ENCODE measurements at places on chromosomes 6 and 20.

DNA sequence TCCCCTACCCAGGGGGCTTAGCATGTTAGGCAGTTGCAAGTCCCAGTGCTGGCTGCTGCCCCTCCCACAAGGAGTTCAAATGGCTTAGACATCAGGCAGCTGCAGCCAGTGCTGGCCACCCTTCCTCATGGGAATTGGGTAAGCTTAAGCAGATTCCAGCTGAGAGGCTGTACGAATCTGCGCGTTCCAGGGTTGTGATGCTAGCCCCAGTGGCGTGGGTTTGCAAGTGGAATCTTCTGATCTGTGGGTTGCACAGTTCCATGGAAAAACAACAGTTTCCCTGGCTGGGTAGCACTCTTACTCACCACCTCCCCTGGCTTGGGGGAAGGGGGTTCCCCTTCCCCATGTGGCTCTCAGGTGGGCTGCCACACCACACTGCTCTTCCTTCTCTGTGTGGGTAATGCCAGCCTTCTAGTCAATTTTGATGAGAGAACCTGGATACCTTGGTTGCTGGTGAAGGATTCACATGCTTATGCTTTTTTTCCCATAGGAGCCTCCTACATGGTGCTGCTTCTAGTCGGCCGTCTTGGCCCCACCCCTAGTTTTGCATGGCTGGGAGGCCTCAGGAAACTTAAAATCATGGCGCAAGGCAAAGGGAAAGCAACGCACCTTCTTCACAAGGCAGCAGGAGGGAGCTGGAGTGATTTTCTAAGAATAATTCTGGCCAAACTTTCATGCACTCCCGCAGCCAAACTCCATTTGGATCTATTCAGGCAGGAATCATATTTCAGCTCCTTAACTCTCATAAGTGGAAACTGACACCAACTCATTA lies 13.0 kb downstream of the DYNLT2 start:
- no peak for DNase-seq

- DNase-seq = no peak
Measured at GRCh38 chr20:44576297-44576696, 6.1 kb upstream of the PKIG start.

- no peak for DNase-seq
Measured at GRCh38 chr6:122615409-122615808, 5.2 kb downstream of the PKIB start.

DNA sequence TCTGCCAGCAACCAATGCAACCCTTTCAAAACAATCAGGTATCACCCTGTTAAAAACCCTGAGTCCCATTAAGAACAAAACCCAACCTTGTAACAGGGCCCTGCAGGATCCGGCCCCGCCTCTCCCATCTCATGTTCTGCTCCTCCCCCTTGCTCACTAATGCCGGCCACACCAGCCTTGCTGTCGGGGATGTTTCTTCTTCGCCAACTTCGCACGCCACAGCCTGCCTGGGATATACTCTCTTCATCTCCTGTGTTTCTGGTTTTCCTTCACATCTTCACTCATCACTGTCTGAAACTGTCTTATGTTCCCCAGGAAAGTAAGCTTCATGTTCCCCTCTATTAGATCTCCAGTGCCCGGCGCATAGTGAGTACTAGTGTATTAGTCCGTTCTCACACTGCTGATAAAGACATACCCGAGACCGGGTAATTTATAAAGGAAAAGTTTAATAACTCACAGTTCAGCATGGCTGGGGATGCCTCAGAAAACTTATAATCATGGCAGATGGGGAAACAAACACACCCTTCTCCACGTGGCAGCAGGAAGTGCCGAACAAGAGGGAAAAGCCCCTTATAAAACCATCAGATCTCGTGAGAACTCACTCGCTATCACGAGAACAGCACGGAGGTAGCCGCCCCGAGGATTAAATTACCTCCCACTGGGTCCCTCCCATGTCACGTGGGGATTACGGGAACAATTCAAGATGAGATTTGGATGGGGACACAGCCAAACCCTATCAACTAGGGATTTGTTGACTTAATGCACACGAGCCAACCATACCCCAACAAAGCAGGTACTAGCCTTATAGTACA lies 5.1 kb downstream of the TP53RK start:
- DNase-seq = no peak

DNA sequence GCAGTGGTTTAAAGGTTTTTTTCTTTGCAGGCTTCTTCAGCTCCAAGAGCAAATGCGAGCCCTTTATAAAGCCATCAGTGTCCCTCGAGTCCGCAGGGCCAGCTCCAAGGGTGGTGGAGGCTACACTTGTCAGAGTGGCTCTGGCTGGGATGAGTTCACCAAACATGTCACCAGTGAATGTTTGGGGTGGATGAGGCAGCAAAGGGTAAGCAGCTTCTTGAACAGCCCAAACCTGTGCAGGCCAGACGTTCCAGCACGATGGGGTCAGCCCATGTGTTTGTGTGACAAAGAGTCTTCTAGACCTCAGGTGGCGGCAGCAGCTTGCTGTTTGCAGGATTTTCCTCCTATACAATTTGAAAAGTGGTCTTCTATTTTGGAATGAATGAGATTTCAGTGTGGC lies 17.7 kb downstream of the DSP start:
- no peak for DNase-seq

DNA sequence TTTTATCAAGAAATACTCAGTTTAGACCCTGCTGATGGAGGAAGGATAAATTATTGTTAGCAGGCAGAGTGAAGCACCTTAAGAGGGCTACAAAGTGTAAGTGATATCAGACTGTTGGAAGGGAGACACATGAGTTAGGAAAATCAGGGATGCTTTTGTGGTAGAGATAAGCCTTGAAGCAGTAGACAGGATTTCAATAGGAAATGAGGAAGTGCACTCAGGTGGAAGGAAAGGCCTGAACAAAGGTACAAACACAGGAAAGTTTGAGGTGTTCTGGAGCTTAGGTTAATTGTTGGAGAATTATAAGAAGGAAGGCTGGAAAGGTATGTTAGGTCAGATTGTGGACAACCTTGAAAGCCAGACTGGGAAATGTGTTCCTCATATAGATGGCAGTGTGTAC lies 7.6 kb downstream of the CYB5R4 start:
- DNase-seq = no peak

DNA sequence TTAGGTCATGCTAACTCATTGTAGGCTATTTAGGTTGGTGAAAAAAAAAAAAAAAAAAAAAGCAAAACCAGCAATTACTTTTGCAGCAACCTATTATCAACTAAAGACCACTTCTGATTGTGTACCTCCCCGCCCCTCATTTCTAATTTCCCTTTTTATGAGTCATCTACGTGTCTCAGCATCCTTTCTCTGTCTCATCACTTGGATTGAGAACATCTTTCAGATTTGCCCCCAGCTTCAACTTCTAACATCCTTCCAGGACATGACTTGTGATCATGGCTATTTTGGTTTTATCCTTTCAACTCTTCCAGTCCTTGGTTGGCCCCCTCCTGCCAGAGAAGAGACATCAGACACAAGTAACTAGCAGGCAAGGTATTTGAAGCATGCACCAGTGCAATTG lies 156.7 kb upstream of the CCN2 start:
- no peak for DNase-seq

DNA sequence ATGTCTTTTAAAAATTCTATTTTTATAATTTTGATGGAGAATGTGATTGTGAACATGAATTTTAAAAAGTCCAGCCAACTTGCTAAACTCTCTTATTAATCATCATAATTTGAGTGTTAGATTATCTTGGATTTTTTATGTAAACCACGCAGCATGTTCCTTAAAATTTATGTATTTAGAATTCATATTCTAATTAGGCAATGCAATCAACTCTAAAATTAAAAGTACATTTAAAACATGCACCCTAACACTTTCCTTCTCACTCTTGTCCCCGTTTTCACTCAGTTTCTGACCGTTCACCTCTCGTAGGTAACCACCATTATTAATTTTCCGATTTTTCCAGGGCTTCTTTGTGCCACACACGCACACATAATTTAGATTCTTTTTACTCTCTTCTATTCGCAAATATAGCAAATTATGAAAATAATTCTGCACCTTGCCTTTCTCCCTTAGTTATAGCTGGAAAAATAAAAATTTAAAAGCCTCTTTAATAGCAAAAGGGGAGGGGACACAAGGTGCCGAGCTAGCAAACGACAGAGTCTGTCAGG lies 329 bp upstream of the ZKSCAN3 start:
- no peak for DNase-seq

DNA sequence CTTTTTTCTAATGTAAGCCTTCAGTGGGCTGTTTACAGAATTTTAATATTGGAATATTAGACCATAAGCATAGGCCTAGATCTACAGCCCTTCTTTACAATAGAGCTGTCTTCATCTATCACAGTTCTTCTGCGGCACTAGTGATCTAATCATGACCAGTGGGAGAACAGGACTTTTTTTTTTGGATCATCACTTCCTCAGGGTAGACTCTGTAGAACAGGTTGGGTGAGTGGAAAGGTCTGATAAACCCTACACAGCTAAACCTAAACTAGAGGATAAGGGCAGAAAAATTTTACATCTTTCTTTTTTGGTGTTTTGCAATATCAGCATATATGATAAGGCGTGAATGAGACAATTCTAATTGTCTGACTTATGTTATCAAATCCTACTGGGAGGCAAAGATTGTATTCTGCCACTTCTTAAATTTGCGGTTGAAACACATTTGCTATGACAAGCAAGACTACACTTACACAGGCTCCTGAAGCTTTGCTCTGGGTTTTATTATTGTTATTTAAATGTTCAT lies 52.2 kb downstream of the GOPC start:
- no peak for DNase-seq

DNA sequence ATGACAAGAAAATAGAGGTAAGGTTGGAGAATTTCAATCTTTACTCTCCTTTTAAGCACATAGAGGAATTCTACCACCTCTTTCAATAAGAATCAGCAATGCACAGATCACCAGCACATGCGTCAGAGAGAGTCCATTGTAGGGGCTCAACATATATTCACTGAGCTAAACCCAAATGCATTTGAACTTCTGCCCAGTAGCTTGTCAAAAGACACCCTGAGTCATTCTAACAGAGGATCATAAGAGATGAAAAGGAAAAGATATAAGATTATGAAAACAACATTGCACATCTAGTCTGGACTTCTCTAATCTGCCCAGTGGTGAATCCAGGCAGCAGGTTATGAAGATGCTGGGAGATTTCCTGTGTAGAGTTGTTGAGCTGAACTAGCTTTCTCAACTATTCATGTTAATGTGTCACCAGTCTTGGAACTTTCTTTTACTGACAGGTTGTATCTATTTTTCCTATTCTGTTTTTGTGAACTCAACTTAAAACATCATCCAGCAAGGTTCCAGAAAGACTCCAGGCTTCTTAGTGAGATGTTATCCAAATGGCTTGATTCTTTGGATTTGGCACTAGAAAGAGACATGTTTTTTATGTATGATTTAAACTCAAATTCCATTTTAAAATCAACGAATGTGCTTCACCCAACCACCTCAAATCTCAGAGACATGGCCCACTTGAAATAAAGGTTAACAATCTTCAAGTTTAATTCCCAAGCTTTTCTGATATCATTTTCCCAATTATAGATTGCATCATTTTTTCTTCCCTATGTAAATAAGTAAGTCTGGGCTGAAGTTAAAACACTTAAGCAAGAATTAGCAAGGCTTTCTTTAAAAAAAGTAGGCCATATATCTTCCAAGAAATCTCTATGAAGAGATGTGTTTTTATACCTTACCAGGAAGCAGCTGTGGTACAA lies 89.3 kb downstream of the TSHZ2 start:
- DNase-seq = no peak

DNA sequence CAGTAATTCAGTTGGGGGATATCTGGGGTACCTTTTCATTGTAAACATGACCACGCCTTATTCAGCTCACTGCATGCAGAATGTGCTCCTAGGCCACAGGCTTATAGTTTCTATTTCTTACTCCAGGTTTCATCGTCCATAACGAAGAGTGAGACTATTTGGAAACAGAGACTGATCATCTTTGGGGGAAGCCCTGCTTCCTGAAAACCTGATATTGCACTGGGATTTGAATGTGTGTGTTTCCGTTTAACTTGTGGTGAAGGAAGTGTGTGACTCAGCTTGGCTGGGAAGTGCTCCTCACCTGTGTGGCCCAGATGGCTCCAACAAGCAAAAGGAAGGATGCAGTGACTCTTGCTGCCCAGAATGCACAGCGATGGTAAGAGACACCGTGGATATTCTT lies 19.6 kb upstream of the LTV1 start:
- DNase-seq = no peak

GRCh38 chr6:45667766-45668165 lies 290.0 kb upstream of the SUPT3H start:
- no peak for DNase-seq

DNA sequence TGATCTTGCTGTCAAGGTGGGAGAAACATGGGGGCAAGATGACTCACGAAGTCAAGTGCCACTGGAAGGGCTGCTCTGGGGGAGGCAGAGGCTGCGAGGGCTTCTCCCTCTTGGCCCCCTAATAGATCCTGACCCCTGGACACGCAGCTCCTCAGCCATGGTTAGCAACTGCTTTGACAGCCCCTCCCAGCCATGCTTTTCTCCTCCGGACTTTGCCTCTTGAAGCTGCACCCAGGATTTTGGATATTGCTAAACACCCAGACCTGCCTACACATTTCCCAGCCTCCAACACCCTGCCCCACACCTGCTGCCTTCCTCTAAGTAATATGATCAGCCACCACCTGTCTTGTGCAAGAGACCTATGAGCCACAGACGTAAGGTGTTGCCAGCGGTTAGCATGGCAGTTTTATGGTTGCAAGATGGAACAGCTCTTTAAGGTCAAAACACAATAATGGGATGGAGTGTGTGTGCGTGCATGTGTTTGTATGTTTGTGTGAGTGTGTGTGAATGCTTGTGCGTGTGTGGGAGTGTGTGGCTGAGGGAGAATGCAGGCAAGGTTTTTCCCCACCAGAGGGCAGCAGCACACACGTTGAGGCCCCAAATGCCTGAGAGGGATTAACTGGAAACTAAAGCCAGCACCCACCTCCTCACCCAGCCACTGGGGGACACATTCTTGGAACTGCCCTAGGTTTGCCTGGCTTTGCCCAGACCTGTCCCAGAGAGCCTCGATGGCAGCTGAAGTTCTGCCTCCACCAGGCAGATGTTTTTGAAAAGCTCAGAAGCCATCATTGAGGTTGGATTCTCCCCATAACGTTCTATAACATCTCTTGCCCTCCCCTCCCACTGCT lies 2.5 kb downstream of the IP6K3 start:
- peak; percentile 62 for DNase-seq

DNA sequence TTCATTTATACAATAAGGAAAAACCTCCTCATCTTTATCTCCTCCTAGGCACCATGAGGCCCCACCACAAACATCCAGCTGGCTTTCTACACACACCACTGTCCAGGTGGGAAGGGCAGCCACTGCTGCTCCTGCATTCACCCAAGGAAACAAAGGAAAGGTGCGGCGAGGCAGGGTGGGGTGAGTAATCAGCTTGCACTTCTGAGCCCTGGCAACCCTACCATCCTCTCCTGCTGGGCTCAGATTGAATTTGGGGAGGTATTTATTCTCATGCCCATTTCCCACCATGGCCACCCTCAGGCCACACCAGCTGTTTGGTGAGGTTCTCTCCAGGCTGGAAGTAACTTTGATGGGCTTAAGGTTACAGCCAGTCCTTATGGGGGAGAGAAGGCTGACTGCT lies 31.2 kb upstream of the SPDEF start:
- no peak for DNase-seq

- DNase-seq = peak; percentile 74
Measured at GRCh38 chr6:27126815-27127537, 120.5 kb upstream of the PRSS16 start.

Measured in stimulated activated CD4-positive, alpha-beta T cell treated with anti-CD3 and anti-CD28 coated beads, Interleukin-1b, Interleukin-23, amount 100 ng/mL, for 24 hours (primary cell).